Mesothelial cell of epicardium (in vitro differentiated cells): ENCODE measurements at places on chromosomes 7 and 10.
A peak's percentile ranks its signal among the peaks of the same experiment; 100 is the strongest.

GRCh38 chr7:151003572-151003971 is 12.8 kb downstream of the NOS3 start:
- DNase-seq: no peak

DNA sequence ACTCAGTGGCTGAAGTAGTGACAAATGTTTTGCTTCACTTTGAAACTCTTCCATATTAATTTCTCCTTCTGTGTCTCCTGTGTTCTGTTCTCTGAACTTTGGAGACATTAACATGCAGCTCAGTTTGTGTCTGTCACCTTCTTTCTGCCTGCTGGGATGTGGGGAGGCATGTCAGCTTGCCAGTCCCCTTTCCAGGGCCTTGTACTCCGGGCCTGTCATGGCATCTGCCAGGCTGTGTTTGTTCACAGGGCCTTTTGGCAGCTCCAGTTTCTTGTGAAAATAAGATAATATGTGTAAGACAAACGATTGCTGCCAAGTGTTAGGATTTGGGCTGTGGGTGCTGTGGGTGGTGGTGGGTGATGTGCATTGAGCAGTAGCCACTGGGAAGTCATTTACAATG is 76.1 kb upstream of the ELMO1 start:
- DNase-seq: no peak

- no peak for DNase-seq
Observed at GRCh38 chr10:108434559-108435252, 1270.2 kb upstream of the SORCS1 start.

- DNase-seq: no peak
Observed at GRCh38 chr10:77737608-77738007, 100.0 kb upstream of the KCNMA1 start.

- no peak for DNase-seq
Observed at GRCh38 chr10:988667-989545, 672 bp downstream of the GTPBP4 start.

DNA sequence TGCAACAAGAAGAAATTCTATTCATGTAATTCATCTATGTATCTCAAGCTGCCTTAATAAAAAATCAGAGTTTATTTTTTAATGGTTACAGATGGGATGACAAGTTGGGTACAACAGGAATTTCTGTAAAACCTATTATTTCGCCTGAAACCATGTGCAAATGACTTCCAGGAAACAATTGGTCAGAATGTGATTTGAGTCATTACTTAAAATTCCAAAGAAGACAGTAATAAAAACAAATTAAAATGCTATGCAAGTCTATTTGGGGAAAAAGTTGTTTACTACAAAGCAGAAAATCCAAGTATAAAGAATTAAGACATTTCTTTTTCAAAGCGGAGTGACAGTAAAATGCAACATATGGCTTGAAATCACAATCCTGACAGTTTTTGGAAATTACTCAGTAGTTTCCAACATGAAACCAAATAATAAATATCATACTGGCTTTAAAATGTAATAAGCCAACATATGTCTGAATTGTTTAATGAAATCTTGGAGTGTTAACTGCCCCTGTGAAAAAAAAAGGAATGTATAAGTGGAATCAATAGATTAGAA is 41.5 kb upstream of the SEMA3C start:
- no peak for DNase-seq

GRCh38 chr7:120442838-120443237 is 169.9 kb downstream of the KCND2 start:
- DNase-seq: no peak

DNA sequence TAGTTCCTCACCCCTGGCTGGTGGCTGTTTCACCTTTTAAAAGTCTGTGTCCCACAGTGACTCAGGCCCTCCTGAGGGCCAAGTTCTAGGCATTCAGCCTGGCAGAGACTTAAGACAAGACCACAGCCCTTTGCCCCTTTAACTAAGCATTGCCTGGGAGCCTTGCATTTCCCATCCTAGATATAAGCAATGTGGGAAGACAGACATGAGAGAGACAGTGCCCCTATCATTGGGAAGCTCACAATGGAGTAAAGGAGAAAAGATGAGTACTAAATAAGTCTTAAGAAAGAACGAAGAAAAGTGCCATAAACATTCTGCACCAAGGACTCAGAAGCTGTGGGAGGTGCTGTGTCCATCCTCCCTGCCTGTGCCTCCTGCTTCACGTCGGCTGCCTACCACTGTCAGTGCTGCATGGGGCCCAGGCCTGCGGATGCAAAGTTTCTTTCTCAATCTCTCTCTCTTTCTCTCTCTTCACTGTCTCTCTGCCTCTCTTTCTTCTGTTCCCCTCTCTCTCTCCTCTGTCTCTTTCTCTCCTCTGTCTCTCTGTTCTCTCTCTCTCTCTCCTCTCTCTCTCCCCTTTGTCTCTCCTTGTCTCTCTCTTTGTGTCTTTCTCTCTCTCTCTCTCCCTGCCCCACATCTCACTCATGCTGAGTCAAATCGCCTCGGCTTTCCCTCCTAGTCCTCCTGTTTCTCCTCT is 21.5 kb downstream of the GPRIN2 start:
- no peak for DNase-seq

DNA sequence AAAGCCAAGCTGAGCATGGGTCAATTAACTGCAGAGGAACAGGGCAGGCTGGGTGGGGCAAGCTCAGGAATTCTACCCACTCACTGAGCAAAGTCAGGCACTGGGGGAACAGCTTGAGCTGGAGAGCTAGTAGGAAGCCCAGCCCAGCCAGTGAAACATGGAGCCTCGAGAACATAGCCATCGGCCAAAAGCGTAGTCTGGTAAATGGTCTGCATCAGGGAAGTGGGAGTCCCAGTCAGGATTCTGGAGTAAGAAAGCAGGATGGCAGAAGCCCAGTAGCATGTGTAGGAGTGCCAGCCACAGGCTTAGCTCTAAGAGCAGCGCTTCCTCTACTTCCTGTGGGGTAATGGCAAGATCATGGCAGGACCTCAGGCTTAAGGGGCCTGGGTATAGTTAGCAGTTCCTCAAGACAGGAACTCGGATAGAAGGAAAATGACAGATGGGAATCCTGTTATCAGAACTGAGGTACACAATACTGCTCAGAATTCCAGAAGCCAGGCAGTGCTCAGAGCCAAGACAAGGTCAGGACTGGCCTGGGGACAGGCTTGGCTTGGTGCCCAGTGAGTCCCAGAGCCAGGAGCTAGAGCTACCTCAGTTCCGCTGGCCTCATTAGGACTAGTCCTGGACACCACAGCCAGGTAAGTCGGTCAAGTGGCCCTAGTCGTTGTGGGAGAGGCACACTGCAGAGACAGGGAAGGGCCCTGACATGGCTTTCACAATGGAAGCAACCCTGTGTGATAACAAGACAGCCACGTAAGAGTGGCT is 65.4 kb upstream of the MXI1 start:
- no peak for DNase-seq

- DNase-seq: no peak
Observed at GRCh38 chr7:76191783-76192240, 9.9 kb upstream of the SRRM3 start.

DNA sequence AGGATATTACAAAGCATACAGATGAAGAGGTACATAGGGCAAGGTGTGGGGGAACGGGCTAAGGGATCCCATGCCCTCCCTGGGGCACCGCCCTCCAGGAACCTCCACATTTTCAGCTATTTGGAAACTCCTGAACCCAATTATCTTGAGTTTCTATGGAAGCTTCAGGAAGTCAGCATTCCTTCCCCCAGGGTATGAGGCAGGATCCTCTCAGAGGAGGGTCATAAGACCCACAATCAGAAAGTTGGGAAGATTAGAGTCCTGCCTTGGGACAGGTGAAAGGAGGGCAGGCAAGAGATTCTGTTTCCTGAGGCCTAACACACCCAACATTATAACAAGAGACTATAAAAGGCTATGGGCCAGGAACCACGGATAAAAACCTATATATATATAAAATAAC is 98.0 kb downstream of the RALA start:
- DNase-seq: no peak

GRCh38 chr7:8282871-8283270 is 20.9 kb upstream of the ICA1 start:
- DNase-seq: no peak

DNA sequence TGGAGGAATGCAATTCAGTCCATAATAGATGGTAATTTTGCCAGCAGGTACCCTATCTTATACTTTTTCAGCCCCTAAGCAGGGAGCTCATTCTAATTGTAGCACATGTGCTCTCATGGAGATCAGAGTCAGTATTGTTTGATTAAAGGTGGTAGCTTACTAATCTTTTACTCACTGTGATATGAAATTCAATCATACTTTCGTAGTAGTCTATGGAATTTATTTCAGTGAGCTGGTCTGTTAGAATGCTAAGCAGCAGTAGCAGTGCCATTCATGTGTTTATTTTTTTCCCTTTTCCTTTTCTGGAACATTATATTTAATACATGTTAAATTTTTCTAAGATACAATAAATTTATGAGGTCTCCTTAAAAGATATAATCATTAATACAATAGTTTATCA is 109.0 kb downstream of the ST7 start:
- DNase-seq: no peak

DNA sequence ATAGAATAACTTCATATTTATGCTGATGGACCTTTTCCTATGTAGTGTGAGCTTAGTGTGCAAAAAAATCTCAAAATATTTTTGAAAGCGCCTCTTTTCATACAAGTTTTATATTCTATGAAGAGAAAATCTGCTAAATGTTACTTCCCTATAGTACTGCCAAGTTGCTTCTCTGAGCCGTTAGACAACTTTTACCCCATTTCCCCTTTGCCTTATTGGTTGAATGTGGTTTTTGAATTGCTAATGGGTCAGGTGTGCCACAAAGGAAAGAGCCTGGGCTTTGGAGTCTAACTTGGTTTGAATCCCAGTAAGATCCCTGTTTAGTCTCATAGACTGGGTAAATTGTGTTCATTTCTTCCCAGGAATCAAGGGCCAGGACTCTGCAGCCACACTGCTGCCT is 261.5 kb downstream of the SNX10 start:
- DNase-seq: no peak

DNA sequence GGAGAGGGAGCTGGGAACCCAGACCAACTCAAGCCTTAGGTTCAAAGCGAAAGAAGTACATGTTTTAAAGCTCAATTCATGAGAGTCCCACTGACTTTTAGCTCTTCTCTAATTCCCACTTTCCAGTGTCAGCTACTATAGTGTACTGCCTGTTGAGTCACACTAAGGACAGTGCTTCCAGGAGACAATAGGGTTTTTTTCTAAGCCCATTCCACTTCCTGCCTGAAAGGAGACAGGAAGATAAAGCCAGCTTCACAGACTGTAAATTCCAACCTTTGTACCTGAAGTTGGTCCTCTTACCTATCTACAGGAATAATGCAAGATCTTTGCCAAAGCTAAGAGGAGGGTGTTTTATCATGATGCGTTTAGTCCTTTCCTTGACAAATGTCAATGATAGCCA is 4.4 kb downstream of the MSRB2 start:
- DNase-seq: no peak

GRCh38 chr10:132363921-132364593 is 32.1 kb downstream of the LRRC27 start:
- peak; percentile 71 for DNase-seq

GRCh38 chr10:128063736-128064107 is 62.5 kb downstream of the MKI67 start:
- DNase-seq: no peak

DNA sequence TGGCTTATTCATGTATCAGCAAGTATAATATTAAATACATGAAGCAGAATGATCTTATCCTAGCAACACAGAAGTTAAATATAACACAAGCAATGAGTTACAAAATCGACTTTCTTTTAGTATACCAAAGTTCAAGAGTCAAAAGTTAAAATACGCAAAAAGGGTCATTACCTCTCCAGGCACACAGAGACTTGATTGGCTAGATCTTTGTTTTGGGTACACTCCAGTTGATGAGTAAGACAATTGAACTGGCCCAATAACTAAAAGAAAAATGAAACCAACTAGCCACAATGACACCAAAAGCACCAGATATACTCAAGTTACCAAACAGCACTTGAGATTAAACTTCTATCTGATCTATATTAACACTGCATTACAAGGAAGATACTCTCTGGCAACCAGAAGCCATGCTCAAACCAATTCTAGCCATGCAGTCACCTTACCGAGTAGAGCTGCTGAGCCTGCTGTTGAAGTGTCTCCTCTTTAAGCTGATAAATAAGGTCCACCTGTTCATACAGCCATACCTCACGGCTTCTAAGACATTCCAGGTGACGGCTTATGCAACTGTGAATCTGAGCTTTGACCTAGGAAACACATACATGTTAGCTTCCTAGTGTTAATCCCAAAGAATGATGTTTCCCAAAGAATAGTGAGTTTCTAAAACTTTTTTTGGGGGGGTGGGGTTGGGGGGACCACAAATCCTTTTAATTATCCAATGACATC is 15.6 kb downstream of the NCOA4 start:
- DNase-seq: no peak

DNA sequence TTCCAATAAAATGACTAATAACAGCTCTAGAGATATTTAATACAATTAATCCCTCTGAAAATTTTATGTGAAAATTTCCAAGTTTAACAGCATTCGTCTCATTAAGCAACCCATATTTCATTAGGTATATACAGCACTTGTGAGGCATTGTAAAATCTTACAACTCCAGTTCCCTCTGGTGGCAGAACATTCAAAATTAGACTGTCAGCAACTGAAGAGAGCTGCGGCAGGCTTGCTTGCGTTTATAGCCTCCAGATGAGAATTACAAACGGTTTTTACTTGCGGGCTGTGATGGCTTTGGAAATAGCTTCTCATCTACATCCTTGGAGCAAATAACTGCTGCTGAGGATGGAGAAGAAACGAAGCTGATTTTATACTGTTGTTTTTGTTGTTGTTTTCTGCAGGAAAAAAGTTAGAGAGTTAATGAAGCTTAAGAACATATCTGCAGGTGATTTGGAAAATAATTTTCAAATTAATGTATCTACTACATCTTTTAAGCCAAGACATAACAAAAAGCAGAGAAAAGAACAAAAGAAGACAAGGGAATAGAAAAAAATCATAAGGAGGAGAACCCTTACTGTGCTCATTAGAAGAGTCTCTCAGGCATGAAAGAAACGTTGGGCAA is 171.3 kb downstream of the MAGI2 start:
- DNase-seq: no peak

- no peak for DNase-seq
Observed at GRCh38 chr10:110224992-110225391, 17.6 kb downstream of the MXI1 start.

DNA sequence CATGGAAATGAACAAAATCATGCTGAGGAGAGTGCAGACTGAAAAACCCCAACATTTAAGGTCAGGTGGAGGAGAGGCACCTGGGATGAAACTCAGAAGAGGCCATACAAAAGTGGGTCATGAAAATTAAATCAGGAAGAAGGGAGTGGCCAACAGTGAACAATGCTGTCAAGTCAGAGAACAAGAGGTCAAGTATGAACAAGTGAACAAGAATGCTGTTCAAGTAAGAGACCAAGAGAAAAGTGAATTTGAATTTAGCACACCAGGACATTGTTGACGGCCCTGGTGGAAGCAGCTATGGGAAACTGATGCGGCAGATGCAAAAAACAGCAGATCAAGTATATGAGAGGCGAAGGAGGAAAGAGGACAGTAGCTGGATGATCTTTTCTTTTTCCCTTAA is 7.9 kb downstream of the CEP41 start:
- no peak for DNase-seq

- peak; percentile 39 for DNase-seq
Observed at GRCh38 chr7:129612112-129613015, 844 bp downstream of the NRF1 start.
